ENCODE measurements at places on chromosomes 1 and 21. TPM values are rescaled to one million over a fixed set of nuclear protein-coding genes. Genes with fewer than 3 reads are reported as not detected.

KLHL21 gene
- total RNA-seq = 20.6 TPM

PTCH2 gene
- 1.0 TPM for total RNA-seq

BEND5 gene
- total RNA-seq = 2.2 TPM

TMEM222 gene
- total RNA-seq = 29.4 TPM

Measured in left lung (tissue), 14 donors.